ENCODE measurements at places on chromosomes 16 and 17.

DNA sequence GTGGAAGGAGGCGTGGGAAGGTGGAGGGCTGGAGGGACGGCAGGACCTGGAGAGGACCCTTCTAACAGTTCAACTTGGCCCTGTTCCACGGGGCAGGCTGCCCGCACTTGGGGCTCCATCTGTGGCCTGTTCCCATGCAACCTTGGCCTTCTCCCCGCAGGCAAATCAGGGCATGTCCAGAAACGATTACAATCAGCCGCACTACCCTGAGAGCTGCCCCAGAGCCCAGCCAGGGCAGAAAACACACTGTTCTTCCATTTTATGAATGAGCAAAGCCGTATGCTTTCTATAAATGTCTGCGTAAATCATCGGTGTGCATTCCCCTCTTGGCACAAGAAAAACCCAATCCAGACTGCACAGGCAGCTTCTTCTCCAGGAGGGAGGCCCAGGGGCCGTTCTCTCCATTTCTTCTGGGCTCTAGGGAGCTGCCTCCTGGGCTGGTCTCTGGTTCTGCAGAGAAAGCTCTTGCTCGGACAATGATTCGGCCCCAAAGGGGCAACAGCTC lies 228.7 kb downstream of the SOX9 start:
- no peak for DNase-seq

- DNase-seq, result no peak
Observed at GRCh38 chr16:83473926-83474650, 333.7 kb upstream of the HSBP1 start.

GRCh38 chr17:7439462-7440112 lies at the start of gene FGF11:
Gene FGF11 (plus strand): TSS chr17:7439512. CDS start chr17:7439621, 109 bp downstream.
- no peak for DNase-seq

- DNase-seq, result no peak
Observed at GRCh38 chr17:35144840-35145239, 2.7 kb upstream of the NLE1 start.

GRCh38 chr16:86665319-86665675 lies 86.9 kb downstream of the FOXL1 start:
- peak; percentile 90 for DNase-seq

- DNase-seq, result no peak
Observed at GRCh38 chr17:13508896-13509295, 92.8 kb downstream of the HS3ST3A1 start.

DNA sequence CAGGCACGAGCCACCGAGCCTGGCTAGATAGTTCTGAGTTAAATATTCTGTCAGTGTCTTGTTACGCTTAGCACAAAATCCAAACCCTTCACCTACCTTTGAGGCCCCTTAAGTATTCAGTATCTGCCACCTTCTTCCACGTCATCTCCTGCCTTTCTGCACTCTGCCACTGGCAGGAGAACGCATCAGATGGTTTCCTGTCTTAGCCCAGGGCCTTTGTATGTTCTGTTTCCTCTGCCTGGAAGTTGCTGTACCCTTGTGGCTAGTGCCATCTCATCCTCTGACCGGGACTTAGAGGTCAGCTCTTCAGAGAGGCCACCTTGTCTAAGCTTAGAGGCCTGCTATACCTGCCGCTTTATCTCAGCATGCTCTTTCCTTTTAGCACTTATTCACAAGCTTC lies 67.5 kb upstream of the LGALS9 start:
- DNase-seq, result no peak

- DNase-seq, result peak; percentile 5
Observed at GRCh38 chr16:68539711-68540239, 684 bp downstream of the ZFP90 start.

DNA sequence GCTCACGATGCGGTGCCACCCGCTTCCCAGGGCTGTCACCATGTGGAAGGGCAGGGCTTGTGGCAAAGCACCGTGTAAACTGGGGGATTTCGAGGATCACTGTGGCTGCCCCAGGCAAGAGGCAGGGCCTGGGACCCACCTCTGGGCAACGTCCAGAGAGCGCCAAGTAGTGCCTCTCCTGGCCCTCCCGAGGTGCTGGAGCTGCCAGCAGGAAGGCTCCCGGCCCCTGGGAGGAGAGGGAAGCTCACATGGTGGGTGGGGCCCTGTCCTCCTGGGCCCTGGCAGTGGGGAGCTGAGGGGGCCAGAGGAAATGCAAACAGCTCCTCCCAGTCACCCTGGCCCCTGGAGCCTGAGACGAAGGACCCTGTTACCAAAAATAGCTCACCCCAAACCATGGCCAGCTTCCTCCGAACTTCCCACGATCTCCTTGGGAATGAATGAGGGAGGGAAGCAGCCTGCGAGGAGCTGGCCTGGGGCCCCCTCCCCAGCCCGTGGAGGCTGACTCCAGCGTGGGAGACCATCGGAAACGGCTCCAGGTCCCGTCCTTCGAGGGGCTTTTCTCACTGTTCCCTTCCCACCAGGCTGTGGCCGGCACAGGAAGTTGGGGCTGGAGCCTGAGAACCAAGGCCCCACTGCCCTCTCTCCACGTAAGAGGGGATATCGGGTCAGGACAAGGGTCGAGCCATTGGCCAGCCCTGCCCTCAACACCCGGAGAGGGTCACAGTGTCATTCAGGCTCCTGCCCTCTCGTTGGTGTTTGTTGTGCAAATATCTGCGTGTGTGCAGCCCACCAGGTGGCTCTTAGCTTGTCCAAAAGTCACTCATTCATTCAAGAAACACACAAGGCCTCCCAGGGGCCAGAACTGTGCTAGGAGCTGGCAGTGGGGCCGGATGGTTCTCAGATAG lies 17.7 kb downstream of the VASN start:
- DNase-seq, result no peak

DNA sequence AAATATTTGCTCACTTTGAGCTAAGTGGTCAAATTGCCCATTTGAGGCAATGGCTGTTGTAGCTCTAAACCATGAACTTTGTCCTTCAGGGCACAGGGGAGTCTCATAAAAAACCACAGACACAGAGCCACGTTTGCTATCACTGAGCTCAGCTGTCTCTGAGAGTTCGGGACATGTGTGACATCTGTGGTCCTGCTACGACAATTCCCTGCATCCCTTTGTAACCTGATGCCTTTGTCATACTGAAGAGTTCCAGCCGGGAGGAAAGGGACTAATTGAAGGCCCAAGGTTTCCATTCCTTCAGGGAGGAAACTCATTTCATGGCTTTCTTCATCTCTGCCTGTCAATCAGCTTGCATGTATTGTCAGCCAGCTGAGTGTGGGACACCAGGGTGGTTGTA lies 599.4 kb upstream of the CDH5 start:
- DNase-seq, result no peak

GRCh38 chr16:30094541-30095165 lies 1.4 kb downstream of the YPEL3 start:
- no peak for DNase-seq

- DNase-seq, result peak; percentile 44
Observed at GRCh38 chr16:90077757-90078578, 837 bp upstream of the PRDM7 start.

DNA sequence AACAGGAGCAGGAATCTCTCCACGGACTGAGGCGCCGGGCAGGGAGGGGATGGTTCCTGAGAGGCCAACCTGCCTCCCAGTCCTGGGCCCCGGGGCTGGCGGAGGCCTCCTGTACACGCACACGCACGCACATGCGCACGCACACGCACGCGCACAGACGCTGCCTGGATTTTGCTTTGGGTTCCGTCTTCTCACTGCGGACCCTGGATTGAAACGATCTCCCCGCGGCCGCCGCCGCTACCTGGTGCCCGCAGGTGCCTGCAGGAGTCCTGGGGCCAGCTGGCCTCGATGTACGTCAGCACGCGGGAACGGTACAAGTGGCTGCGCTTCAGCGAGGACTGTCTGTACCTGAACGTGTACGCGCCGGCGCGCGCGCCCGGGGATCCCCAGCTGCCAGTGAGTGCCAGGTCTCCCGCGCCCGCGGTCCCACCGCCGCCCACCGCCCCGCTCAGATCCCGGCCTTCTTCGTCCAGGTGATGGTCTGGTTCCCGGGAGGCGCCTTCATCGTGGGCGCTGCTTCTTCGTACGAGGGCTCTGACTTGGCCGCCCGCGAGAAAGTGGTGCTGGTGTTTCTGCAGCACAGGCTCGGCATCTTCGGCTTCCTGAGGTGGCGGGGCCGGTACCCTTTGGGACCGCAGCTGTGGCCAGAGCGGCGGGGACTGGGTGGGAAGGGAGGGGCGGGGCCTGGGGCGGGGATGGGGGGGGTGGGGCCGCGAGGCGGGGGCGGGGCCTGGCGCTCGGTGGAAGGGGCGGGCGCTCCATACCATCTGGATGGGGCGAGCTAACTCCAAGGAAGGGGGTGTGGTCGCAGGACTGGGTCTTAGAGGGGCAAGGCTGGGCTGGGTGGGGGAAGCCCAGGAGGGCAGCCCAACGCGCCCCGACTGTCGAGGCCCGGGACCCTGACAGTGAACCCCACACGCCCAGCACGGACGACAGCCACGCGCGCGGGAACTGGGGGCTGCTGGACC lies 12.3 kb downstream of the CES4A start:
- DNase-seq, result peak; percentile 13

- DNase-seq, result no peak
Observed at GRCh38 chr16:89782489-89782888, 34.0 kb downstream of the FANCA start.
